Dorsolateral prefrontal cortex (tissue), 122 donors: ENCODE measurements at places on chromosomes 11 and 22.

- DNase-seq: no peak
Observed at GRCh38 chr11:43747130-43747802, 66.7 kb downstream of the HSD17B12 start.

DNA sequence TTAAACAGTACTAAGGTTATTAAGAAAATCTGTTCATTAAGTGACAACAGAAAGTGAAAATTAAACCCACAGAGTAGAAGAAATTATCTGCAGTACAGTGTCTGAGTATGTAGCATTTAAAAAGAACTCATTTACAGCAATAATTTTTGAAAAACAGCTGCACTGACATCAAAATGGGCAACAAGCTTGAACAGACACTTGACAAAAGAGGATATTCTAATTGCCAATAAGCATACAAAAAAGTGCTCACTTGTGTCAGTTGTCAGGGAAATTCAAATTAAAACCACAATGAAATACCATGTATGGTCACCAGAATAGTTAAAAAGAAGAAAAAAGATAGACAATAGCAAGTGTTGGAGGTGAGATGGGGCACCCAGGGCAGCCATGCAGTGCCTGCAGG lies 93.3 kb upstream of the LINC01488 start:
- no peak for DNase-seq

DNA sequence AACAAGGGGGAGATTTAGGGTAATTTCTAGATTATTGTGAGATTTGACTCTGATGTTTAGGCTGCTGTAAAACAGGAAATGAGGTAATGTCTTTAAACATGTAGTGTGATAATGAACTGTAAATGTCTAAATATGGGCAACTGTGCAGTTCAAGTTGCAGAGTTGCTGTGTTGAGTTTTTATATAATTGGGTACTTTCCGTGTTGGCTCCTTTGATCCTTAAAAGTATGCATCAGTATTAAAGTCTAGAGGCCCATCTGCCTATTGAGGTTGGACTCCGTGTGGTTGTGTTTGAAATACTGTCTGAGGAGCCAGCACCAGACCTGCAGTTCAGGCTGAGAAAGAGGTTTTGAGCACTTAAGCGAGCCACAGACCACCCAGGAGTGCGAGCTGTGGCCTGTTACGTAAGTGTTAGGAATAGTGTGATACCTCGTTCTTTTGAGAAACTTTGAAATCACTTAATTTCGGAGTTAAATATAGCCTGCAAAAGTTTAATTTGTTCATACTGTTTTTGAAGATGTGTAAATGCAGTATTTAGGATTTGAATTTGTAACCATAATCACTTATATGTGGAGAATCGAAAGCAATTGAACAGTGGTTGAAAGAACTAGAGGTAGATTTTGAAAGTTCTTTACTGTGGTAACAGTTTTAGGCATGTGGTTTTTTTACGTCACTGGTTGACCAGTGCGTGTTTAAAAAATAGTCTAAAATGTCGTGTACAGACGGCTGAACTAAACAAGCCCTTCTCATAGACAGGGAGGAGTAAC lies 9.0 kb downstream of the FAM118A start:
- DNase-seq: no peak

GRCh38 chr11:132405728-132406127 lies 1035.3 kb downstream of the NTM start:
- no peak for DNase-seq

GRCh38 chr22:39308614-39309363 lies 10.6 kb downstream of the RPL3 start:
- DNase-seq: no peak

DNA sequence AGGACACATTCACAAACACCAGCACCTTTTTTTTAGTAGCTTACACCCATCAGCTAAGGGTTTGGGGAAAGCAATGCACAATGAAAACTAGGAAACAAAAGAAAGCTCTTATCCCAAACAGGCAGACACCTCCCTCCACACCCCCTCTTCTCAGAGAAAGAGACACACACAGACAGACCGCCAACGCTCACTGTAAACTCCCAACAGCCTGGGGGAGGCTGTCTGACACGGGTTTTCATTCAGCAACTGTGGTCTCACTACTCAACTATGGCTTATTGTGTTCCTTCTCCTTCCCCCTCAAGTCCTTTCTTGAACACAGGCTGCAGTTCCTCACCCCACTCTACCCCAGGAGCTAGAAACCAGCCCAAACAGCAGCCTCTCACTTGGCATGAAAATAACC lies 123.4 kb downstream of the C11orf58 start:
- no peak for DNase-seq

DNA sequence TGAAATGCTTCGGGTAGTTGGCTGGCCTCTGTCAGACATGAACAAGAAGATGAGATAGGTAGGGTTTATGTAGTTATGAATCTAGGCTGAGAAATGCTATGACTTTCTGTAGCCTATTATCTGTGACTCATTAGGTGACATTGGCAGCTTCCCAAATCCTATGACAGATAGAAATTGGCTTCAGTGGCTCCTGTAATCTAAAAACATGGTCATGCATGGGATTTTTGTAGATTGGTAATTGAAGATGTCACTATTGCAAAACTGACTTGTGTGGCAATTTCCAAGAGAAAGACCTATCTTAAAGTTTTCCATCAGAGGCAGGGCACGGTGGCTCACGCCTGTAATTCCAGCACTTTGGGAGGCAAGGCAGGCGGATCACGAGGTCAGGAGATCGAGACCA lies 29.4 kb upstream of the GRIK4 start:
- no peak for DNase-seq

- DNase-seq: no peak
Observed at GRCh38 chr22:28958611-28959010, 75.2 kb downstream of the ZNRF3 start.

GRCh38 chr22:47064416-47064815 lies 302.0 kb downstream of the TBC1D22A start:
- DNase-seq: no peak

DNA sequence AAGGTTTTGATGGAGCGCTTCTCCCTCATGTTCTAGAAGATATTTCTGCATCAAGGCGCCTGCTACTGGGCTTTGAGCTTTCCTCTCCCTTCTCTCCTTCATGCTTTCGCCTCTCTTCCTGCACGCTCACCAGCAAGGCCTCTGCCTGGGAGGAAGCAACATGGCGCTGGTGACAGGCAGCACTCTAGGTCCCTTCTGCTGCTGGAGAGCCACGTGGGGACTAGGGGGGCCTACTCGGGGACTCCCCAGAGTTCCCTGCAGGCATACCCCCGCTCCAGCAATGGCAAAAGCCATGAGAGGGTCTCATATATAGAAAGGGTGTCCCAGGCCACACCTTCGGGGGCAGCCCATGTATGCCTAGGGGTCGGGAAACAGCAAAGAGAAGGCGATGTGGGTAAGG lies 49.7 kb downstream of the GRIK4 start:
- no peak for DNase-seq

GRCh38 chr22:43698403-43698802 lies 113.7 kb downstream of the EFCAB6 start:
- DNase-seq: no peak

GRCh38 chr22:46330426-46330825 lies 5.1 kb upstream of the TRMU start:
- DNase-seq: peak; percentile 32

DNA sequence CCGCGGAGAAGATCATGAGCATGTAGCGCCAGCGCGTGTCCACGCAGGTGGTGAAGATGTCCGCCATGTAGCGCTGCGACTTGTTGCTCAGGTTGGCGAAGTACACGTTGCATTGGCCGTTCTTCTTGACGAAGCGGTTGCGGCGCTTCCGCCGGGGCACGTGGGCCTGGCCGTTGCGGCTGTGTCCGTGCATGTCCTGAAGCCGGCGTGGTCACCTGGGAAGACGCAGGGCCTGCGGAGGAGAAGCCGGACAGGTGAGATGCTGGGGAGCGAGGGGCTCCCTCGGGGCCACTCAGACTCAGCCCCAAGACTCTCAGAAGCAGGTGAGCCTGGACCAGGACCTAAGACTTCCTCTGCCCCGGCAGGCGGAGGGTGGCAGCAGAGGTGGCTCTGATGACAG lies 27.1 kb downstream of the KCNJ4 start:
- no peak for DNase-seq

GRCh38 chr11:8273287-8273686 lies 9.6 kb upstream of the LMO1 start:
- no peak for DNase-seq

- DNase-seq: no peak
Observed at GRCh38 chr11:75946531-75947530, 131.8 kb downstream of the UVRAG start.

DNA sequence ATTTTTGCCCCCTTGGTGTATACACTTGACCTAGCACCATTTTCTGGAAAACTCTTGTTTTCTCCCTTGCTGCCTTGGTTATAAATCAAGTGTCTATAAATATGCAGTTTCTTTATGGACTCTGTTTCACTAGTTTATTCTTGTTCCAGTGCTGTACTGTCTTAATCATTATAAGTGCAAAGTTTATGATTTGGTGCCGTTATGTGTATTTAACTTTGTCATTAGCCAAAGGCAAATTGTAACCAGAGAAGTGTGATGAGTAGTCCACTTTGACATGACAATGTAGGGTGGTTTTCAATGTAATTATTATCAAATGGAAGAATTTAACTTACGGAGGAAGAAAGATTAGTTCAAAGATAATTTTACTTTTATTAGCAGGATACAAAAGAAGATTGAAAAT lies 40.3 kb downstream of the SPECC1L start:
- no peak for DNase-seq

GRCh38 chr11:44728491-44728910 lies 1.7 kb downstream of the TSPAN18 start:
- no peak for DNase-seq

DNA sequence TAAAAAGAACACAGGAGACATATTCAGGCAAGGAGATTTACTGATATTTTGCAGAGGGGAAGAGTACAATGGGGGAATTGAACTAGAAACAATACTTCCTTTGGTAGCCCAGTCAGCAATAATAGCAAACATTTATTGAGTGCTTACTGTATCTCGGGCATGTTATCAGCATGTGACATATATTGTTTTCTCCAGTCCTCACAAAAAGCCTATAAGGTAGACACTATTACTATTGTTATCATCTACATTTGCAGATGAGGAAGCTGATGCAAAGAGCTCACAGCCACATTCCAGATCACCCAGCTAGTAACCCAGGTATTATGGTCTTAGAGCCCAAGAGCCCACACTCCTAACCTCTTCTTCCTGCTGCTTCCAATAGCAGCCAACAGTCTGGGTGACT lies 27.9 kb downstream of the NAV2 start:
- no peak for DNase-seq

- DNase-seq: no peak
Observed at GRCh38 chr11:134063991-134064747, 4.7 kb upstream of the JAM3 start.

GRCh38 chr11:17496406-17496805 lies 19.8 kb upstream of the ABCC8 start:
- DNase-seq: no peak

GRCh38 chr11:1780700-1781592 lies 17.2 kb upstream of the CTSD start:
- DNase-seq: no peak

DNA sequence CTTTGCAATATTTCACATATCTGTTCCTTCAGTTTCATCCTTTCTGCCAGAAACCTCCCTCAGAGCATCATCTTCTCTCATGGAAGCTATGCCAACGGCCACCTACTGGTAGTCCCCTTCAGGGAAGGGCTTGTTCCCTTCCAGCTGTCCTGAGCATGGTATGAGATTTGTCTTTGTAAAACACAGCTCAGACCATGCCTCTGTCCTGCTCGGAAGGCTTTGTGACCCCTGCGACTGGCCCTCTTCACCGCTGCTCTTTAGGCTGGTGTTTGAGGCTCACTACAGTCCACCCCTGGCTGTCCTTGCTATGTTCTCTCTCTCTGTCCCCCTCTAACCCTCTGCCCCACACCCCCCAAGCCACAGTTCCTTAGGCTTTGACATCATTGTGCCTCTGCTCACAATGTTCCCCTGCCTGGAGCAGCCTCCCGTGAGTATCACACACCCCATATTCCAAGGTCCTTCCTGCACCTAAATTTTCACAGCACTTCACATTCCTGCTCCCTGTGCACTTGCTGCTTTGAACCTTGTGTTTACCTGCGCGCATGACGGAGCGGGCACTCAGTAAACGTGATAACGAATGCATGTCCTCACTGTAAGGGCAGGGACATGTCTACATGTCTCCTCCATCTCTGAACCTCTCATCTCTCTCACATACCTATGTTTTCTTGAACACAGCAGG lies 24.0 kb upstream of the ACER3 start:
- DNase-seq: no peak

DNA sequence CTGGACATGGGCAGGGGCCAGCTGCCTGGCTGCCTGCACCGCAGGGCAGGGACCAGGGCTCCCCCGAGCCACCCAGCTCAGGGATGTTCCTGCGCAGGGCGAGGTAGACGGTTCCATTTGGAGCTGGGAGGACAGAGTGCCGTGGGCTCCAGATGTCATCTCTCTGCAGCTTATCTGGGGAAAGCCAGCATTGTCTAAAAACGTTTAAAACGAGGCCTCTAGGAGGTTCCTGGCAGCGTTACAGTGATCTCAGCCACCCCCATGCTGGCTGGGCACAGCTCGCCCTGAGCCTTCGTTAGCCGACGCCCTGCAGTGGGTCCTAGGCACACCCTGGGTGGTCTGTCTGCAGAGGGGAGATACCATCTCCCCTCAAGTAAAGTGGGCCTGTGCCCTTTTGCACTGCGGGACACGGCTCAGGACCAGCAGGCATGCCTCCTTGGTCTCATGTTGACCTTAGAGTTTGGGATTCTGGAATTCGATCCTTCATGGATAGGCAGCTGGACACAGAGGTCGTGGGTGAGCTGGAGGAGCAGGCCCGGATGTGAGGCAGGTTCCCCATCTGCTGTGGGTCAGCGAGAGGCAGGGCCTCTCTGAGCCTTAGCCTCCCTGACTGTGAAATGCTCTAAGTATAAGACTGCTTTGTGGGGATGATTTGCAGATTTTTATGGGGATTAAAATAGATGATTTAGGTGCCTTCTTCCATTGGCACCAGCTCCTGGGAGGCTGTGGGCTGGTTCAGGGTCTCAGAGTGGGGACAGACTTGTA lies 14.1 kb downstream of the SYNGR1 start:
- DNase-seq: peak; percentile 44

DNA sequence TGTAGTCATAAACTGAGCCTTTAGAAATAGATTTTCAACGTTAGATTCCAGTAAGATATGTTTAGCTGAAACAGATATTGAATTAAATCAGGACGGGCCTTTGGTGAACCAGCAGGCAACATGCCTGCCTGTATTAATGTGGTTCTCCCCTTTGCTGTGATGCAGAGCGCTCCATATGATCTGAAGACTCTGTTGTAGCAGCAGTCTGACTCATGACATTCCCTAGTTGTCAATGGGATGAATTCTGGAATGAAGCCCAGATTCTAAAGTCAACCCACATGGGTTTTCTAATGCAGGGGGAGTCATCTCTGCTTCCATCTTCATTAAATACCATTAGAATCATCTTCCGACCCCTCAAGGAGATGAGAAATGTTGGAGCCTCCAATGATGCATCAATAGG lies 864.5 kb downstream of the NTM start:
- no peak for DNase-seq

GRCh38 chr11:27968461-27968860 lies 139.5 kb downstream of the KIF18A start:
- no peak for DNase-seq

- DNase-seq: no peak
Observed at GRCh38 chr11:21554284-21554683, 638.6 kb upstream of the ANO5 start.
